Foreskin melanocyte (primary cell): ENCODE measurements at places on chromosomes 1 and 21.
A peak's percentile ranks its signal among the peaks of the same experiment; 100 is the strongest.

DNA sequence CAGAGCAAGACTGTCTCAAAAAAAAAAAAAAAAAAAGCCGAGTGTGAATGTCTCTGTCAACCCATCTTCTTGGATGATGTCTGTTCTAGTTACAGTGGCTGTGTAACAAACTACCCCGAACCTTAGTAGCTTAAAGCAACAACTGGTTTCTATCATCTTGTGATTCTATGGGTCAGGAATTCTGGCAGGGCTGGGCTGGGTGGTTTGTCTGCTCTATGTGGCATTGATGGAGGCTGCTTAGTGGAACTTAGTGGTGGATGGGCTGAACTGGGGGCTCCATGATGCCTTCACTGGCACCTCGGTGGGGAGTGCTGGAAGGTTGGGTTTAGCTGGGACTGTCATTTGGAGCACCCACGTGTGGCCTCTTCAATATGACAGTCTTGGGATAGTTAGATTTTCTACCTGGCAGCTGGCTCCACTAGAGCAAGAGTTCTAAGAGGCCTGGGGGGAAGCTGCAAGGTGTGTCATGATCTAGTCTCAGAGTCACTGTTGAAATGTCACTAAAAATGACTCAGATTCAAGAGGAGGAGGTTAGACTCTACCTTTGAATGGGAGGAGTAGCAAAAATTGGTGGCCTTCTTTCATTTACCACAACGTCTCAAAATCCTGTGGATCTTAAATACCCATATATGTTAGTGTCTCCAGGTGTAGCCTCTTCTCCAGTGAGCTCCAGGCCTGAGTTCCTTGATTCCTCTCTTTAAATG lies 18.6 kb downstream of the ACOT11 start:
- no peak for DNase-seq

DNA sequence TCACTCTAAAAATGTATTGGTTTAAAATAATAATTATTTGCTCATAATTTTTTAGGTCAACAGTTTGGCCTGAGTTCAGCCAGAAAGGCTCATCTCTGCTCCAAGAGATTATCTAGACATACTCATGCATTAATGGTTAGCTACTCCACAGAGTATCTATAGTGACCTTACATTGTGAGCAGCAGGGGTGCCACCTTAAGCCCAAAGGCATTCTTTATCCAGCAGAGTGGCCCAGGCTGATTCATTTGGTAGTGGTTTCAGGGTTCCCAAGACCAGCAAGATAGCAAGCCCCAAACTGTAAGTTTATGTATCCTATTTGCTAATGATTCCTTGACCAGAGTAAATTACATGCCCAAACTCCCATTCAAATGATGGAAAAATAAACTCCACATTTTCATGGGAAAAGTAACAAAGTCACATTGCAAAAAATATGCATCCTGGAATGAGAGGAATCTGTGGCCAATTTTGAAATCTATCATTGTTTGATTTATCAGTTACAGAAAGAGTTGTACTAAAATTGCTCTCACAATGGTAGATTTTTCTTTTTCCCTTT lies 182.6 kb upstream of the KCNK2 start:
- DNase-seq, result no peak

GRCh38 chr1:152757747-152758146 lies at the start of gene KPRP:
Gene KPRP, plus strand, starts transcription at chr1:152758025. Its CDS starts 1,564 bp downstream, at chr1:152759589.
- no peak for DNase-seq

- no peak for DNase-seq
Measured at GRCh38 chr1:106846656-106847055, 209.8 kb upstream of the PRMT6 start.

GRCh38 chr21:29299046-29299915 lies 559 bp downstream of the BACH1 start:
- DNase-seq, result peak; percentile 34

DNA sequence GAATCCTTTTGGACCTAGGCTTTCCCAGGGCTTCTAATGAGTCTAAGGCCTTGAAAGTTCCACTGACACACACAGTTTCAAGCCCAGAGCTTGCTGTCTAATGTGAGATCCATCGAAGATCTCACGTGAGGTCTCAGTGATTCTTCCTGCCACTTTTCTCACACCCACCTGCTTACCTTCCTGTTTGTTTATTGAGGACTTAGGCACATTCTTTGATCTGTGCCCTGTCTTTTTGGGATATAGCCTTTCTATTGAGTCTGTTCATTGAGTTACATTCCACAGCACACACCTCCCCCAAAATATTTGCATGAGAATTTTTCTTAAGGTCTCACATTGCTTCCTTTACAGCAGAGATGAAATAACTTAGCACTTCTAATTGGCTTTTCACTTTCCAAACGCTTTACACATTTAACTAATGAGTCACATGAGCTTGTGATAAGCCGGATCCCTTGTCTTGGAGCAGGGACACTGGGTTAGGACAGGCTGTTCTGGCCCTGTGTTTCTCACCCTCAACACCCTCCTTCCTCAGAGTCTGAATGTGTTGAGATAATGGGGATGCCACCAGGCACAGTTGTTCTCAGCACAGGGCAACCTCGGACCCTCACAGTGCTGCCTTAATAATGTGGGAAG lies 288.3 kb downstream of the TM2D1 start:
- no peak for DNase-seq

GRCh38 chr1:164589408-164589807 lies 30.4 kb downstream of the PBX1 start:
- no peak for DNase-seq

DNA sequence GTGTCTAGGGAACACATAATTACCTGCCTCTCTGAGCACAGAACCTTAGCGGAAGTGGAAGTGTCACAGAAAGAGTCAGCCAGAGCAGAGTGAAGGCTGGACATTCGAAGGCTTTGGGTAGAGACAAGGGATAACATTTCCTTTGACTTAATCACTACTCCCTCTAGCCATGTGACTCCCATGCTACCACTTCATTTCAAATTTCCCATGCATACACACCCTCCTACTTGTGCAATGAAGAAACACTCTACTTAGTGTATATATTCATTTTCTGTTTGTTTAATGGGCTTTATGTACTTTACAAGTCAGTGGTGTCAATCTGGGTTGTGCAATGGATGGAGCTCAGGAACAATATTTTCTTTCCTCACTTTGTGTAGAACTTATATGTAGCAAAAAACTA lies 6.9 kb downstream of the ANKRD35 start:
- DNase-seq, result no peak

- DNase-seq, result peak; percentile 40
Measured at GRCh38 chr21:41879190-41879998, at the start of gene PRDM15. Gene PRDM15, minus strand, starts transcription at chr21:41879344. Its CDS starts 18,981 bp downstream, at chr21:41860363.

- peak; percentile 10 for DNase-seq
Measured at GRCh38 chr1:76006234-76006633, 68.3 kb upstream of the ST6GALNAC3 start.

GRCh38 chr1:2045468-2046173 lies 4.6 kb upstream of the PRKCZ start:
- no peak for DNase-seq

GRCh38 chr1:212585210-212585609 lies 23.4 kb upstream of the ATF3 start:
- DNase-seq, result no peak
